Osteocyte (in vitro differentiated cells): ENCODE measurements at places on chromosomes 1 and 21. TPM values are rescaled to one million over a fixed set of nuclear protein-coding genes. Genes with fewer than 3 reads are reported as not detected.
A peak's percentile ranks its signal among the peaks of the same experiment; 100 is the strongest.

Gene SDC3
- 54.4 and 63.4 TPM in 2 replicates for total RNA-seq

GRCh38 chr1:178659789-178660208, 65.2 kb upstream of the RALGPS2 start:
- no peaks in the 10 kb centered on the region for H3K27me3 ChIP-seq
- no peak for DNase-seq
- no peaks in the 10 kb centered on the region for H3K4me1 ChIP-seq
- no peaks in the 10 kb centered on the region for H3K36me3 ChIP-seq
- no peak overlapping the region for H3K27ac ChIP-seq

GRCh38 chr21:31382060-31382459, 38.0 kb upstream of the TIAM1 start:
- no peaks in the 10 kb centered on the region for H3K27me3 ChIP-seq
- DNase-seq, result no peak
- no peak overlapping the region for H3K27ac ChIP-seq
- H3K4me3 ChIP-seq, result no peak overlapping the region

DNA sequence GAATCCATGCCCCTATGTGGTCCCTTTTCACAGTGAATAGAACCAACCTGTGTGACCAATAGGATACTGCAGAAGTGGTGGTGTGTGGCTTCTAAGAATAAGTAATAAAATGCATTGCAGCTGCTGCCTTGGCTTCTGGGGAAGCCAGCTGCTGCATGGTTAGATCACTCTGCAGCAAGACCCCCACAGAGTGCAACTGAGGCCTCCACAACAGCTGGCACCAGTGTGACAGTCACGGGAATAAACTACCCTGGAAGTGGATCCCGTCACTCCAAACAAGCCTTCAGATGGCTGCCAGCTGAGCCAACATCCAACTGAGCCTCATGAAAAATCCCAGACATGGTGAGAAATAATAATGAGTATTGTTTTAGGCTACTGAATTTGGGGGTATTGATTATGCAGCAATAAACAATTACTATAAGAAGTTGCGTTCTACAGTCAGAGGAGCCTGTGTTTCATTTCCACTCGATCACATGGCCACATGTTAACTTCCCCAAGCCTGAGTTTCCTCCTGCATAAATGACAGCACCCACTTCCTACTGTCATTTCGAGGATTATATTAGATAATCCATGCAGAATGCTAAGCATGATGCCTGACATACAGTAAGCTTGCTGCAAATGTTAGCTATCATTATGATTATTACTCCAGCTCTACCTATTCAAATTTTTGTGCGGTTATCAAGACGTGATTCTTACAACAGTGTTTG, 20.8 kb upstream of the COG2 start:
- no peak overlapping the region for H3K4me3 ChIP-seq
- no peak overlapping the region for H3K27ac ChIP-seq
- no peak for DNase-seq

GRCh38 chr1:40768146-40768990, 15.2 kb upstream of the KCNQ4 start:
- H3K4me1 ChIP-seq, result peaks cover 14% of the 10 kb centered on the region
- DNase-seq, result no peak
- no peak overlapping the region for H3K27ac ChIP-seq
- H3K27me3 ChIP-seq, result no peaks in the 10 kb centered on the region
- no peak overlapping the region for H3K4me3 ChIP-seq
- peaks cover 64% of the 10 kb centered on the region for H3K36me3 ChIP-seq

DNA sequence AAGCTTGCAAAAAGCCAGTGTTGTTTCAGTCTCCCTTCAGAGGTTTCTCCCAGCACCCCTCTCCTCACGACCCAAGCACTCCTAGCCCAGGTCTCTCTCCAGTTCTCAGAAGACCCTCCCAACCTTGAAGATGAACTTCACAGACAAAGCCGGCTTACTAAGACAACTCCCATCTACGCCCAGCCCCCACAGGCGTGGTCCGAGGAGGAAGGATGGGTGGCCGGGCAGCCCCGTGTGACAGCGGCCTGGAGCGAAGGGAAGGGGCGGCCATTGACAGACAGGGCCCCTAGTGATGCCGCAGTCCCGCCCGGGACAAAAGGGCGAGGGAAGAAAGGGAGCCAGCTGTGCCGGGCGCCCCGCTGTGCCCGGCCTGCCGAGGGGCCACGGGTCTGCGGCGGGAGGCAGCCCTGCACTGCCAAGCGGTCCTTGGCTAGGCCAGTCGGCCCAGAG, 6.9 kb downstream of the PAX7 start:
- H3K4me1 ChIP-seq, result no peaks in the 10 kb centered on the region
- no peak for DNase-seq
- peaks cover 93% of the 10 kb centered on the region for H3K27me3 ChIP-seq

- no peak overlapping the region for H3K4me3 ChIP-seq
- H3K36me3 ChIP-seq, result peaks cover 1% of the 10 kb centered on the region
- H3K27me3 ChIP-seq, result no peaks in the 10 kb centered on the region
- DNase-seq, result no peak
- peaks cover 39% of the 10 kb centered on the region for H3K4me1 ChIP-seq
Measured at GRCh38 chr1:202798260-202798659, 10.0 kb downstream of the KDM5B start.

Gene CHIT1
- not detected in 2 replicates for total RNA-seq

Gene AMPD1
- not detected in 2 replicates for total RNA-seq

DNA sequence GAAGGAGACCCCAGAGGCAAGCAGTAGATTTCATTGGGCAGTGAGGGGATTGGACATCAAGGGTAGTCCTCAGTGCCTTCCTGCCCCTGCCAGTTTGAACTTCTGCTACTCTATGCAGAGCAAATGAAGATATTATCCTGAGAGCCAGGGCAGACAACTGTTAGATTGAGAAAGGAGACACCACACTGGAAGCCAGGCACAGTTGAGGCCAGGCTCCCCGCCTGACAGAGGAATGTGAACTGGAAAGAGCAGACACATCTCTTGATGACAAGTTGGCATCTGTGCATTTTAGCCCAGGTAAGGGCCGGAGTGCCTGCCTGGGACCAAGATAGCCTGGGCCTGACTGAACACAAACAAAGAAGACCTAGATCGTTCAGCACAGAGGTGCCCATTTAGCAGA, 16.0 kb downstream of the SH3BGR start:
- H3K4me1 ChIP-seq, result no peaks in the 10 kb centered on the region
- H3K27me3 ChIP-seq, result peaks cover 19% of the 10 kb centered on the region
- DNase-seq, result no peak
- H3K27ac ChIP-seq, result no peak overlapping the region
- no peaks in the 10 kb centered on the region for H3K36me3 ChIP-seq

DNA sequence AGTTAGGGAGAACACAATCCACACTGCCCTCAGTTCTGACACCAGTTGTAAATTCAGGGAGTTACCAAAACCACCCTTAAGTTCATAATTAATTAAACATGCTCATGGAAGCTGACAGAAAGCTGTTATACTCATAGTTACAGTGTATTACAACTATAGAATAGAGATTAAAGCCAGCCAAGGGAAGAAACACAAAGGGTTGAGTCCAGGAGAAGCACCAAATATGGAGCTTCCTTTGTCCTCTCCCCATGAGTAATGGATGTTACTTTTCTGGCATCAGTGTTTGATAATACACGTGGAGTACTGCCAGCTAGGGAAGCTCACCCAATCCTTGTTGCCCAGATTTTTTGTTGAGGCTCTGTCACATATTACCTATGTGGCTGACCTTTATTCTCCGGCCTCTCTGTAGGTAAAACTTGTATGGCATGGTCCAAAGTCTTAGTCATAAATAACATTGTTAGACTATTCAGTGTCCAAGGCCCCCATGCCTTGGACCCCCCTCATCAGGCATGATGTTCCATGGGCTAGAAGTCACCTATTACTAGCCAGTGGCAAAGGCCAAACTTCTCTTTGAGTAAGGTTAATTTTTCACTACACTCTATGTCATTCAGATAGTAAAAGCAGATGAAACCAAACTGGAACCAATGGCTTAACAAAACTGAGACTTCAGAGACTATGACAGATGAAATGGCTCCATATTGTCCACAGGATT, 175.7 kb downstream of the GPR52 start:
- H3K27ac ChIP-seq, result no peak overlapping the region
- H3K4me1 ChIP-seq, result peaks cover 2% of the 10 kb centered on the region
- H3K36me3 ChIP-seq, result peaks cover 2% of the 10 kb centered on the region
- no peak for DNase-seq
- no peak overlapping the region for H3K4me3 ChIP-seq

DNA sequence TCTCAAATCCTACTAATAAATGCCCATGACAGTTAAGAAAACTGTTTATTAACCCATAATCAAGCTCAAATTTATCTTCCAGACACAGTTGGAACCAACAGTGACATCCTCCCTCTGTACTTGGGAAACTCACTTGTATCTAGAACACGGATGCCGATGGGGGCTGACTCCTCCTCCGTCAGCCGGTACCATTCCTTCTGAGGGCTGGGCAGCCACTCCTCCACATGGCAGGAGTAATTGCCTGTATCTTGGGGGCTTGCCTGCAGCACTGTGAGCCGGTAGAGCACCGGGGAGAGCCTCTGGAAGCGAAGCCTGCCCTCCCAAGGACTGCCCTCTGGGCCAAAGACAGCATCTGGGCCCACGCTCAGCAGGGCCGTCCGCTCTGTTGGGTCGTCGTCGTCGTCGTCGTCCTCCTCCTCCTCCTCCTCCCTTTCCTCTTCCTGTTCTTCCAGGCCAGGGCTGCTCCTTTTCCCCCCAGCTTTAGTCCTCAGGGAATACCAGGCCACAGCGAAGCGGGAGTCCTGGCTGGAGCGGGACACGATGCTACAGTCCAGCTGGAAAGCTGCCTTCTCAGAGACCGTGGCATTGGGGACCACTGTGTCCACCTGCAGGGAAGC, 8.5 kb upstream of the CD58 start:
- peaks cover 6% of the 10 kb centered on the region for H3K4me1 ChIP-seq
- no peaks in the 10 kb centered on the region for H3K27me3 ChIP-seq
- H3K36me3 ChIP-seq, result peaks cover 21% of the 10 kb centered on the region
- no peak overlapping the region for H3K4me3 ChIP-seq

- no peaks in the 10 kb centered on the region for H3K4me1 ChIP-seq
- H3K27me3 ChIP-seq, result peaks cover 9% of the 10 kb centered on the region
- DNase-seq, result no peak
- no peak overlapping the region for H3K27ac ChIP-seq
- no peaks in the 10 kb centered on the region for H3K36me3 ChIP-seq
- no peak overlapping the region for H3K4me3 ChIP-seq
Measured at GRCh38 chr1:20102875-20103274, 16.5 kb downstream of the PLA2G2D start.

DNA sequence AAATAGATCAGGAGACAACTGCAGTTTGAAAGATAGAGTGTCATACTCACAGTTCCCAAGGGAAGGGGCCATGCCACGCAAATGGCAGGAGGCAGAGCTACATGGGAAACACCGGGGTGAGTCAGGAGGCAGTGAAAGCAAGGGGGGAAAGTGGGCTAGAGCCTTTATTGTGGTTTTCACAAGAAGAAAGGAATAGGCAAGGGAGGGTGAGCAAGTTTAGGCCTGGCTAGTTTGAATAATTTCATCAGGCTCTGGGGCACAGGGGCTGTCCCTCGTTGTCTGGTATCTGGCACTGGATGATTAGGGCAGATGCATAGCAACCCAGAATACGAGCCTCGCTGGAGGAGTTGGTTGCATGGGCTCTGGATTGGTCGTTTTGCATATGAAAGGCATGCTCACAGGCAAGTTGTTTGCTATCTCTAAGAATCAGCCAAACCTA, 17.0 kb upstream of the ITLN2 start:
- H3K4me1 ChIP-seq, result no peaks in the 10 kb centered on the region
- peaks cover 20% of the 10 kb centered on the region for H3K27me3 ChIP-seq
- H3K36me3 ChIP-seq, result no peaks in the 10 kb centered on the region
- H3K4me3 ChIP-seq, result no peak overlapping the region
- H3K27ac ChIP-seq, result no peak overlapping the region
- DNase-seq, result no peak

DNA sequence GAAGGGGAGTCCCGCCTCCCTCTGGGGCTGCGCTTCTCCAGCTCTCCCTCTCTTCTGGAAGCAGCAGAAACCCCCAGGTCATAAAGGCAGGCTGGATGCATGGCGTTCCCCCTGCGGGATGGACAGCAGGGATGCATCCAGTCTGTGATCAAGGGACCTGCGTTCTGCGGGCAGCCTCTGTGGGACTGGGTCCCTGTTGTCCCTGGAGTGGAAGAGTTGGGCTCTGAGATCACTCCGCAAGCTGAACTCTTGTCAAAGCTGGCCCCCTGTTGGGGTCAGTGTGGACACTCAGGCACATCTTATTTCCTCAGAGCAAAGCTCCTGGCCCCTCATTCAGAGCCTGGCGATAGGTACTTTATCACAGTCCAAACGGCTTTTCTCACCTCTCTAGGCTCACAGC, 341.2 kb downstream of the PTPRU start:
- H3K36me3 ChIP-seq, result no peaks in the 10 kb centered on the region
- H3K27ac ChIP-seq, result no peak overlapping the region
- H3K27me3 ChIP-seq, result no peaks in the 10 kb centered on the region
- H3K4me1 ChIP-seq, result no peaks in the 10 kb centered on the region

Gene RBP7
- not detected in 2 replicates for total RNA-seq

GRCh38 chr1:172351754-172352161, 68.7 kb upstream of the C1orf105 start:
- peak overlapping the region; percentile 86 for H3K27ac ChIP-seq
- H3K4me1 ChIP-seq, result peaks cover 60% of the 10 kb centered on the region

DNA sequence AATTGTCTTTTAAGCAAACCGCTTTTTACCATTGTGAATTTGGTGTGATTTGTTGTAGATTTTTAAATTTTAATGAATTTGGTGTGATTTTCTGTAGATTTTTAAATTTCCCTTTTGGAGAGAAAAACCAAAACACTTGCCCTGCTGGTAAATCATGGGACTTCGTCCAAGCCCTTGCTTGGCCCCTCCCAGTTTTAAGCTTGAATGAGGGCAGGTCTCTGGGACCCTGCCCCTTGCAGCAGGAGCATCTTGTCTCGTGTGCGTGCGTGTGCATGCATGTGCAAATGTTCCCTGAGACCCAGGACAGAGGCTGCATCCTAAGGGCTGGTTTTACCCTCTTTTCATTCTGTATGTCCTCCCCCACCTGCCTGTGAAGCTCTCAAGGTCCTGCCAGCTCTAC, 248.6 kb downstream of the GREM2 start:
- no peak for DNase-seq
- no peak overlapping the region for H3K4me3 ChIP-seq
- no peaks in the 10 kb centered on the region for H3K4me1 ChIP-seq
- no peaks in the 10 kb centered on the region for H3K27me3 ChIP-seq

- no peaks in the 10 kb centered on the region for H3K4me1 ChIP-seq
- no peak for DNase-seq
- H3K27me3 ChIP-seq, result no peaks in the 10 kb centered on the region
- H3K27ac ChIP-seq, result no peak overlapping the region
Measured at GRCh38 chr1:110580244-110580643, 25.9 kb downstream of the KCNA2 start.

Gene AQP10
- not detected in 2 replicates for total RNA-seq

DNA sequence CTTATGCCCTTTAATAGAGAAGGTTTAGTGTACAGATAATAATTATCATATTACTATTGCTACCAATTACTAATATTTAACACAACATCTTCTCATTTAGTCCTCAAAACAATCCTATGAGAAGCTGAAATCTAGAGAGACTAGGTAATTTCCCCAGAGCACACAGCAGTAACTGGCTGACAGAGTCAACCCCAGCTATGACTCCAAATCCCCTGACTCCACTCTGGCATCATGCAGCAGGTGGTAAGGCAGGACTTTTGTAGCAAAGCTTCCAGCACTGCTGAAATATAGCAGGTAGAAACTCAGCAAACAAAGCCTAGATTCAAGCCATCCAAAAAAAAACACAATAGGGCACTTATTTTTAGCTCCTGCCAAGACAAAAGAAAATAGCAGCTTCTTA, 79.3 kb upstream of the RGS2 start:
- H3K36me3 ChIP-seq, result no peaks in the 10 kb centered on the region
- H3K27me3 ChIP-seq, result no peaks in the 10 kb centered on the region
- no peak overlapping the region for H3K27ac ChIP-seq
- no peak overlapping the region for H3K4me3 ChIP-seq
- no peak for DNase-seq
- no peaks in the 10 kb centered on the region for H3K4me1 ChIP-seq

- H3K36me3 ChIP-seq, result no peaks in the 10 kb centered on the region
- no peaks in the 10 kb centered on the region for H3K27me3 ChIP-seq
Measured at GRCh38 chr1:218600968-218601367, 255.8 kb downstream of the TGFB2 start.

Gene GSTM2
- 38.6 and 39.0 TPM in 2 replicates for total RNA-seq

Gene TMPRSS15
- 0.71 and 1.3 TPM in 2 replicates for total RNA-seq

Gene SLC1A7
- total RNA-seq, result not detected in 2 replicates
